ENCODE measurements at places on chromosomes 5 and 9. TPM values are rescaled to one million over a fixed set of nuclear protein-coding genes. Genes with fewer than 3 reads are reported as not detected.

INVS gene
- 8.2 TPM for total RNA-seq

MGAT4B gene
- total RNA-seq, result 406 TPM

HMMR gene
- total RNA-seq, result 42.5 TPM

IFNE gene
- 0.44 TPM for total RNA-seq

GFI1B gene
- 0.08 TPM for total RNA-seq

Measured in Panc1 (cell line).